Activated naive CD4-positive, alpha-beta T cell treated with anti-CD3 and anti-CD28 coated beads, Interleukin-2, amount 10 ng/mL, durations not matched to agents 5 hours and 36 hours (primary cell): ENCODE measurements at places on chromosomes 7 and 10. TPM values are rescaled to one million over a fixed set of nuclear protein-coding genes. Genes with fewer than 3 reads are reported as not detected.

Gene WASHC2A
- 49.8 TPM for total RNA-seq

Gene SYT15
- 0.75 TPM for total RNA-seq

Gene CYP2C8
- not detected for total RNA-seq

Gene SLC18A3
- total RNA-seq: not detected

Gene CTAGE4
- 3.5 TPM for total RNA-seq

Gene NME8
- total RNA-seq: not detected

Gene SORCS3
- total RNA-seq: 0.05 TPM

Gene OR6V1
- not detected for total RNA-seq

Gene TLX1
- not detected for total RNA-seq

Gene PARD3
- 1.7 TPM for total RNA-seq

Gene PNLIP
- total RNA-seq: not detected

Gene LIMK1
- 14.8 TPM for total RNA-seq

Gene EPHB6
- 24.2 TPM for total RNA-seq

Gene TAS2R5
- 1.3 TPM for total RNA-seq

Gene NACAD
- not detected for total RNA-seq

Gene SEMA4G
- 2.0 TPM for total RNA-seq

Gene TBX20
- total RNA-seq: 0.12 TPM

Gene FAM25G
- total RNA-seq: not detected

Gene C10orf62
- total RNA-seq: not detected

Gene NPFFR1
- not detected for total RNA-seq

Gene NOS3
- 38.1 TPM for total RNA-seq

Gene HOXA10
- 0.29 TPM for total RNA-seq

Gene GJC3
- total RNA-seq: not detected

Gene HHEX
- not detected for total RNA-seq
